Stimulated activated CD4-positive, alpha-beta T cell treated with anti-CD3 and anti-CD28 coated beads, TNF-alpha, amount 100 ng/mL, for 24 hours (primary cell): ENCODE measurements at places on chromosomes 6 and 20.

DNA sequence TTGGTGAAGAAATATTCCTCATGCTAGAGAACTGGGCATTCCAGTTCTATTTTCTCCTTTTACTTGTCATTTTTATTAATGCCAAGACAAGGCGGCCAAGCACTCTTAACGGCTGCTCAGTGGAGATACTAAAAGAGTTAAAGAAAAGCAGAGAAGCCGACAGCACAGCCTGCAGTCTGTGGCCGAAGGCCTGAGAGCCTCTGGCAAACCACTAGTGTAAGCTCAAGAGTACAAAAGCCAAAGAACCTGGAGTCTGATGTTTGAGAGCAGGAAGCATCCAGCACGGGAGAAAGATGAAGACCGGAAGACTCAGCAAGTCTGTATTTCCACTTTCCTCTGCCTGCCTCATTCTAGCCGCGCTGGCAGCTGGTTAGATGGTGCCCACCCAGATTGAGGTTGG lies 167.1 kb upstream of the FUT9 start:
- no peak for DNase-seq

DNA sequence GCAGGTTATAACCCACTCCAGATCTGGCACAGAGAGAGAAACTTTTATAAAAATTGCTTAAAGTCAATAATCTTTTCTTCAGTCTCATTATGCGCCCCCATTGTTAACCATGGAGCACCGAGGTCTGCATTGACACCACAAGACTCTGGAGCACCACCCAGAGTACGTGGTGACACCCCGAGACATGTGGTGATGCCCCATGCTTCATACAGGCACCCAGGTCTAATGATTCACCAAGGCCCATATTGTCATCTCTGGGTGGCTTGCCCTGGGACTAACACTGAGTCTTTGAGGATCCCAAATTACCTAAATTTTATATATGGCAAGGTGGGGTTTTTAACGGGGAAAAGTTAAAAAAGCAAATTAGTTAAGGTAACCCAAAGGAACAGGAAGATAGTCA lies 31.1 kb downstream of the CD109 start:
- DNase-seq: no peak

DNA sequence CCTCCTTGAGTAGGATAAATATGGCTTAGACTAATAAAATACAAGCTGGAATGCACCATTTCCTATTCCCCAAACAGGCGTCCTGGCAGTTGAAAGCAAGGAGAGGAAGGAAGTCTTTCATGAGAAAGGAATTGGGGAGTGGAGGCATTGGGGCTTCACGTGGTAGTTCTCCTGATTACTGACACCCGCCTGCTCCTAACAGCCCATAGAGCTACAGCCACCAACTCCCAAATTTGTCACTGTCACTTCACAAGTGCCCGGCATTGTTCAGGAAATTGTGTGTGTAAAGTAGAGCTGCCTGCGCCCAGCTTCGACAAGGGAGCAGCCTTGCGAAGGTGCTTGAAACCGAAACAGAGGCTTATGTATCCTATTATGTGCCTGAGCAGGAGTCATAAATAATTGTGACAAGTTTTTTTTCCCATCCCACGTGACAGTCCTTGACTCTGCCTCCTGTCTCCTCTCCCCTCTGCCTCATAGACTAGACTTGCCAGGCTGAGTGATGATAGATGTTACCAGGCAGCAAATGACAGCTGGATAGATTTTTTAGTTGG lies 301.7 kb upstream of the ZFP64 start:
- DNase-seq: no peak

- no peak for DNase-seq
These were observed 368.5 kb downstream of the TBC1D32 start for GRCh38 chr6:120965814-120966213.

GRCh38 chr20:25315418-25316210 lies 67.7 kb downstream of the PYGB start:
- no peak for DNase-seq

DNA sequence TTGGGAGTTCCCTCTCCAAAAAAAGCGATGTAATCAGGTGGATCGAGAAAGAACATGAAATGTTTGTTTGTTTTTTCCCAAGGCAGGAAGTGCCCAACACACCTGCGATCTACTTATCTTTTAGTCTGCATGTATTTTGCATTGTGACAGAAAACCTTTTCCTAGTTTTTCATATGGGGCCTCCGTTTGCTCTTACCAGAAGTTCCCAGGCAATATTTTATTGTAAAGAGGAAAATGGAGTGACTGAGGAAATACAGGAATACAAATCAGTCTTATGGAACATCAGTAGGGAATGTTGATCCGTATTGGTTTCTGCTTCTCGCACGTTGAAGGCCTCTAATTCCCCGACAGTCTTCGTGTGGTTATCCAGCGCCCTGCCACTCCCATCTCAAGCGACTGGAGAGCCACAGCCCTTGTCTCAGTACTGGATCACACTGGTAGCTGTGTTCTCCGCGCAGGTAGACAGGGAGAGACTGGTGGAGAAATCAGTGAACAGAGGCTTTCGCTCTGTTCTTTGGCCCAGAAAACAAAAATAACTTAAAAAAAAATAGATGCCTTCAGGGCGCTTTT lies 107.4 kb downstream of the TRIM27 start:
- no peak for DNase-seq

GRCh38 chr6:143465546-143465945 lies 14.9 kb downstream of the PEX3 start:
- DNase-seq: no peak

- DNase-seq: no peak
These were observed 34.1 kb downstream of the PRPH2 start for GRCh38 chr6:42688281-42688680.

DNA sequence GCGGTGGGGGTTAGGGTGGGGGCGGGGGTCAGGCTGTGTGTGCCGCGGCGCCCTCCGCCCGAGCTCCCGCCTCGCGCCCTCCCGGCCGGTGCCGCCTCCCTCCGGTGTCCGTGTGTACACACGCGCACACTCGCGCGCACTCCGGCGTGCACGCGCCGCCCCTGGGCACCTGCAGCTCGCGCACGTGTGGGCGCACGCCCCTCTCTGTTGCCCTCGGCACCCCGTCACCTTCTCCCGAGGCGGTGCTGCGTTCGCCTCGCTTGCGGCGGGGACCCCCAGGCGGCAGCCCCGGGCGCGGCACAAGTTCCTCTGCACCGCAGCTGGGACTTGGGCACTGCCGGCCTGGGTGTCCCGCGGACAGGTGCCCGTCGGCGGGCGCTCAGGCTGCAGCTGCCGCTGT lies 525 bp downstream of the MACROD2 start:
- DNase-seq: no peak

- no peak for DNase-seq
These were observed 371.1 kb upstream of the POU3F2 start for GRCh38 chr6:98463038-98464000.

GRCh38 chr6:157555455-157556143 lies 174.6 kb downstream of the ZDHHC14 start:
- DNase-seq: no peak

- DNase-seq: no peak
These were observed 170.0 kb upstream of the ZNF184 start for GRCh38 chr6:27642744-27643456.

GRCh38 chr6:155377061-155377460 lies 62.8 kb upstream of the TFB1M start:
- DNase-seq: no peak

- no peak for DNase-seq
These were observed 39.0 kb upstream of the HBS1L start for GRCh38 chr6:135093578-135093977.

DNA sequence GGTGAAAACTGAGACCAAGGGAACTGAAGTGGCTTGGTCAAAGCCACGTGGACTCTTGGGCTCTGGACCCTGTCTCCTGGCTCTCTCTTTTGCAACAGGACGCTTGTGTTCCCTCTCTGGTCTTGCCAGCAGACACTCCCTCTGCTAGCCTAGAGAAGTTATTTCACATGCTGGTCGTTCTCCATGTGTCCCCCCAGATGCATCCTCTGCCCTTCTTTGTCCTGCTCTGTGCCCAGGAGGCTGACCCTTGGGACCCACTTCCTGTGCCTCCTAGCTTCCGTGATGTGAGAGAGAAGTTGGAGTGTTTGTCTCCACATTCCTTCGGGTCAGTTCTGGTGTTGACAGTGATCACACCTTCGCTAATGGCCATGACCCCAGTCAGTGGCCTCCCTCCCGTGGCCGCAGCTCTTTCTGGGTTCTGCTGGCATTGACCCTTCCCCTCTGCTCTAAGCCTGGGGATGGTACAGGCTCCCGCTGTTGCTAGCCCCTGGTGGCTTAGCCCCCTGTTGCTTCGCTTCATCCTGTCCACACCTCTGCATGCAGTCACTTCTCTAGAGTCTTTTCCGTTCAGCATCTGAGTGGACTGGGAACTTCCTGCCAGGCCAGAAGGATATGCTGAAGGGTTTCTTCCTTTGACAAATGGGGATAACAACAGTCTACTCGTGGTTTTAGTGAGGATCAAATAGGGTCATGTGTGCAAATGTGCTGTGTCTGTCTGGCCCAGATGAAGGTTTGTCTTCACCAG lies 70.1 kb upstream of the BMP2 start:
- no peak for DNase-seq

DNA sequence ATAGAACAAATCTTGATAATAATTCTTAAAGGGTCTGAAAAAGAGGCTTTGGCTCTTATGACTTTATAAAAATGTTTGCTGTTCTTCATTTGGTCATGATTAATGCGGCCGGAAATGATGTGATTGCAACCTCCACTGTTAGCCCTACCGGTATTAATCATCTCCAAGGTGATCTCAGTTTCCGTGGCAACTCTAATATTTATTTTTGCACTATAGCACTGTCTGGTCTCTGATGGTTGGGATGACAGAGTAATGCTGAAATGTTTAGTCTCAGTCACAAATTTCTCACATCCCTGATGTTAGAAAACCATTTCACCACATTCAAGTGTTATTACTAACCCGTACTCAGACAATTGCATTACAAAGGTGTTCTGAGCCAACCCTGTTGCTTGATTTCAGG lies 87.4 kb downstream of the TMEM200A start:
- no peak for DNase-seq

GRCh38 chr20:14189794-14190402 lies 147.5 kb downstream of the FLRT3 start:
- no peak for DNase-seq

DNA sequence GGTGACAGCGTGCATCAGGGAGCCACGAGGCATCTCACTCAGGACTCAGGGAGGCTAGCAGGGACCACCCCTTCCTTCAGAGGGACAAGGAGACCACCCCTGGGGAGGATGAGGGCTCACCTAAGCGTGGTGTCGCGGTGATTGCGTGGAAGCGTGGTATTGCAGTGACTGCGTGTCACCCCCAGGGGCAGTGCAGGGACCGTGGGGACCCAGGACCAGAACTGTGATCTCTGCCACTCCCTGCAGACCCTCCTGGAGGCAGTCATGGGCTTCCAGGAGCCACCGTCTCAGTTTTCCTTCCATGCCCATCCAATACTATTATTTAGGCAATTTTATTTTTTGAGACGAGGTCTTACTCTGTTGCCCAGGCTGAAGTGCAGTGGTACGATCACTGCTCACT lies 147.1 kb downstream of the TAF4 start:
- no peak for DNase-seq

DNA sequence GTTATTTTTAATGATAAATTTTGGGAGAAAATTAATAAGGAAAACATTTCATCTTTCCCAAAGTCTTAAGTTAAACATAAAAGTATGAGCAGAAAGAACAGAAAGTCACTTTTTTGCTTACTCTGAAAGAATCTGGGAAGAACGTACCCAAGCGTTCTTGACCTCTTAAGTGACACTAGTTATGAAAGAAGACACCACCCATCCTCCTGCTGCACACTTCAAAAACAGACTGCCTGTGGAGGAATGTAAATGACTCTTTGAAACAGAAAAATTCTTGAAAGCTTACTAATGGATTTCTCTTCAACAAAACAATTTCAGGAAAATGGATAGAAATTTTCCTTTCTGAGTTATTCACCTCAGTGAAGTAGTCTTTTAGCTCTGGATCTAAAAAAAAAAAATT lies 227.7 kb downstream of the MEI4 start:
- no peak for DNase-seq

GRCh38 chr20:10634211-10634610 lies 39.6 kb downstream of the JAG1 start:
- DNase-seq: no peak

DNA sequence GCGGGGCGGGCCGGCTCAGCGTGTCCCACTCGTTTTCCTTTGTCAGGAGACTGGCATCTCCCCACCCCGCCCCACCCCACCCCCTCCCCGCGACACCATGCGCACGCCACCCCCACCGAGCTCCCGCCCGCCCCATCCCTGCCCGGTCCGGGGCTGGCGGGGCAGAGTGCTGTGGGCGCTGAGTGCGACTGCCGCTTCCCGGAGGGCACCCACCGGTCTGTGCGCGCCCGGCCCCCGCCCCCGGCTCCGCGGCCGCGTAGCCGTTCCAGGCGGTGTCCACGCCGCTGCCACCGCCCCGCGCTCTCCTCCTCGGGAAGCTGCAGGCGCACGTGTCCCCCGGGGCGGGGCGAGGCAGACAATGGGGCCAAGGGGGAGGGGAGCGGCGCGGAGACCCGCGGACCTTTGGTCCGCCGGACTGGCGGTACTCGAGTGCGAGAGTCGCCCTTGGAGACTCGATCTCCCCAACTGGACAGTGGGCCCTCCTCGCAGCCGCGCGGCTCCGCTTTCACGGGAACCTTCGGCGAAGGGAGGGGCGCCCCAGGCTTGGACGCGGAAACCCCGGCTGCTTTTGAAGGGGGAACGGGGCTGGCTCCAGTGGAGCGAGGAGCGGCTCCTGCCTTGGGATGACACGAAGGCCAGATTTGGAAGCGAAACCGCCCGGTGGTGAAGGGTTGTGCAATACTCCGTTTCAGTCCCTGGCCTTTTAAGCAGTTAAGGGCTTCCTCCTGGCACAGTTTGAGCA lies 1.0 kb upstream of the SYNCRIP start:
- DNase-seq: peak; percentile 74

- DNase-seq: no peak
These were observed 49.5 kb upstream of the CCN6 start for GRCh38 chr6:112004201-112005012.

DNA sequence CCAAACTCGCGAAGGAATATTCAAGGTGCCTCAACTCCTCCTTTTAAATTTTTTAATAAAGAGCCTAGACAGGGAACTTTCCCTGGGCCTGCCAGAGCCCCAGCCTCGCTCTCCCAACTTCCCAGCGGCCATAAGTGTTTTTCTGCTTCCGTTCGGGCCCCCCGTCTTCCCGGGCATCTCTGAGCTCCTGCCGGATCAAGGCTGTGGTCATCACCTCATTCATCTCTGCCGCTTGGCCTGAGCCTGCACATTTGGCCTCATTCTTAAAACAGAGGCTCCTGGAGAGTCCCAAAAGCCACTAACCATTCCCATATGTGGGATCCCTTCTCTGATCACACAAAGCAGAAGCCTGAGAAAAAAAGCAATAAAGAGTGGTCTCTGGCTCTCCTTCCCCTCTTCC lies 969.1 kb upstream of the DEFB115 start:
- DNase-seq: no peak
